ENCODE measurements at places on chromosomes 1 and 21.

- DNase-seq: no peak
Measured at GRCh38 chr1:31746687-31747086, 17.5 kb downstream of the ADGRB2 start.

DNA sequence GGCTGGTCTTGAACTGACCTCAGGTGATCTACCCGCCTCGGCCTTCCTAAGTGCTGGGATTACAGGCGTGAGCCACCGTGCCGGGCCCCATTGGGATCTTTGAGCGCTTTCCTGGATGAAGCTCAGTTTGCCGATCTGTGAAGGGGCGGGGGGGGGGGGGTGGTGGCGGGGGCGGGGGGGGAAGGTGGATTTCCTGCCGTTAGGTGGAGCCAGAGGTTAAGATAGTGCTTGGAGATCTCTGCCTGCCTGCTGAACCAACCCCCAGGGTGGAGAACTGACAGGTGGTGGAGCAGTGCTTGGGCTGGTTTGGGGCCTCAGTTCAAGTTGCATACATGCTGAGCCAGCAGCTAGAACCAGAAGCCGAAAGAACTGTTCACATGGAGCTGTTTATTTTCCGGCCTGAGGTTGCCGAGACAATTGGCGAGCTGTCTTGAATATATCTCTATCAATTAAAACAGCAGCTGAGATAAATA, 1.7 kb downstream of the TMCC2 start:
- DNase-seq: peak; percentile 86

GRCh38 chr1:96987186-96987703, 265.7 kb downstream of the PTBP2 start:
- no peak for DNase-seq

DNA sequence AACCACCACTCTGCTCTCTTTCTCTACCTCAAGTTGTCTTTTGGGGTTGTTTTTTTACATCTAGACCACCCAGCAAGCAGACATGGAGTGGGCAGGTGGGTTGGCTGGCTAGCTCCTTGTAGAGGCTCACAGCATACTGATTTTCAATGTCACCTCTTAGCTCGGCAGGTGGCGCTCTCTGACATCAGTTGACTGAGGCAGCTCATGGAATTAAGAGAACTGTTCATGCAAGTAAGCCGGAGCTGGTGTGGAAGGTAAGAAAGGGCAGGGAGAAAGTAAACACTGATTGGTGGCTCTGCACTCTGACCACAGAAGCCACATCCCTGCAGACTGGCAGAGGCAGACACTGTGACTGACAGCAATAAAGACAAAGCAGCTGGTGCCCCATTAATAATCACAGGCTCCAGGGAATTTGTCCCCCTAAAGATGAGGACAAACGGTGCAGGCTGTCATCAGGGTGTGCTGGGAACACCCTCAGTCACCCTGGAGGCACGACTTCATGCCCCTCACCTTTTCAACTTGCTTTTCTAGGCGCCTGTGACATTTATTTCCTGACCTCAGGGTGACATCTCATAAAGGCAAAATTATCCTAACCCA, 226.8 kb downstream of the LMX1A start:
- peak; percentile 34 for DNase-seq

- DNase-seq: no peak
Measured at GRCh38 chr21:41752231-41752681, 14.6 kb downstream of the RIPK4 start.

Data from dorsolateral prefrontal cortex (tissue), 122 donors.